ENCODE measurements at places on chromosomes 4 and X.

GRCh38 chr4:169399976-169400767, 129.4 kb upstream of the SH3RF1 start:
- DNase-seq: no peak

GRCh38 chr4:147017081-147017480, 71.4 kb upstream of the TTC29 start:
- no peak for DNase-seq

DNA sequence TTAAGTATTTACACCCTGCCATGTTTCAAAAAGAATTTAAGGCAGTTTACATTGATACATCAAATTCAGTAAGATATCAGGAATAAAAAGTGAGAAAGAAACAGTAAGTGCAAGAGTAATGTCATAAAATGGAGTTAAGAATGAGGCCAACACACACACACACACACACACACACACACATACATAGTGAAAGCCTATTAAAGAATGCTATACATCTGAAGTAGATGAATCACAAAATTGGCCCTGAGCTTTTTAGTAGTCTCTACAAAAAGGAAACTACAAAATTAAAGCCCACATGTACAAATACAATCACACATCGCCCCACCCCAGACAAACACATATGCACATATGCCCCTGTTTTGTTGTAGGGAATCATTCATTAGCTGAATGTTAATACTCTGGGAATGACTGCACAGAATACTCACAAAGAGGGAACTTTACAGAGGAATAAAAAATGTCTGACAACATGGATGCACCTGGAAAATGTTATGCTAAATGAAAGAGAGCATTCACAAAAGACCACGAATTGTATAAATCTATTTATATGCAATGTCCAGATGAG, 428.8 kb downstream of the IL15 start:
- DNase-seq: no peak

DNA sequence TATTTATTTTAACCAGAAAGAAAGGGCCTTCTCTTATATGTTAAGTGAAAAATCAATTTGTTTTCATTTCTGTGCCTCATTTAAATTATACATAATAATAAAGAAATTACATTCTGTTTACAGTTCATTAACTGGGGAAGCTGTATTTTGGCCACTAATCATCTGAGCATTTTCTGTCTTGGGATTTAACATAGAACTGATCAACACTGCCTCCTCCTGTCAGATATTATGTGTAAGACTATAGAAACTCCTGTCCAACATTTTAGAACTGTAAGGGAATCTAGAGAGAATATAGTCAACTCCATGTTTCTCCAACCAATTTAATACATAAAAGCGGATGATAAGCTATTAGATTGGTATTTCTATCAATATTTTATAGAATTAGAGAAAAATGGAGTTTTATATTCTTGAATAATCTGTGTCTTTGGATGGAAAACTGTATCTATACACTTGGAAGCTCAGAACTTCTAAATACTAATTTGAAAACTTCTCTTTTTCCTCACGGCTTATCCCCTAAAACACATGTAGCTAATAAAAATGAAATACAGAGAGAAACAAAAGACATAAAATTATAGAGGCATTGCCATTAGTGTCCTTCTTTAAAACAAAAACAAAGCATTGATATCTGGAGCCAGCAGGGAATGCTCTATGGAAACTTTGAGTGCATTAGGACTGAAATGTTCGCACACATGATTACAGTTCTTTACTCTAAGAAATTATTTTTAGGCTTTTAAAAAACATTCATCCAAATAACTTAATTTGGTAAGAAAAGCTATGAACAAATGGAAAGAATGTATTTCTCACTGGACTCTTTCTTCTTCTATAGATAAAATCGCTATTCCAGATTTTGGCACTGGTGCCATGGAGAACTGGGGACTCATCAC, 33.1 kb downstream of the ENPEP start:
- peak; percentile 62 for DNase-seq

GRCh38 chr4:31094474-31094873, 374.3 kb downstream of the PCDH7 start:
- DNase-seq: no peak

GRCh38 chr4:172897046-172897445, 271.6 kb upstream of the GALNT7 start:
- no peak for DNase-seq

- DNase-seq: peak; percentile 91
Observed at GRCh38 chr4:139815778-139816601, 150.4 kb downstream of the MGST2 start.

DNA sequence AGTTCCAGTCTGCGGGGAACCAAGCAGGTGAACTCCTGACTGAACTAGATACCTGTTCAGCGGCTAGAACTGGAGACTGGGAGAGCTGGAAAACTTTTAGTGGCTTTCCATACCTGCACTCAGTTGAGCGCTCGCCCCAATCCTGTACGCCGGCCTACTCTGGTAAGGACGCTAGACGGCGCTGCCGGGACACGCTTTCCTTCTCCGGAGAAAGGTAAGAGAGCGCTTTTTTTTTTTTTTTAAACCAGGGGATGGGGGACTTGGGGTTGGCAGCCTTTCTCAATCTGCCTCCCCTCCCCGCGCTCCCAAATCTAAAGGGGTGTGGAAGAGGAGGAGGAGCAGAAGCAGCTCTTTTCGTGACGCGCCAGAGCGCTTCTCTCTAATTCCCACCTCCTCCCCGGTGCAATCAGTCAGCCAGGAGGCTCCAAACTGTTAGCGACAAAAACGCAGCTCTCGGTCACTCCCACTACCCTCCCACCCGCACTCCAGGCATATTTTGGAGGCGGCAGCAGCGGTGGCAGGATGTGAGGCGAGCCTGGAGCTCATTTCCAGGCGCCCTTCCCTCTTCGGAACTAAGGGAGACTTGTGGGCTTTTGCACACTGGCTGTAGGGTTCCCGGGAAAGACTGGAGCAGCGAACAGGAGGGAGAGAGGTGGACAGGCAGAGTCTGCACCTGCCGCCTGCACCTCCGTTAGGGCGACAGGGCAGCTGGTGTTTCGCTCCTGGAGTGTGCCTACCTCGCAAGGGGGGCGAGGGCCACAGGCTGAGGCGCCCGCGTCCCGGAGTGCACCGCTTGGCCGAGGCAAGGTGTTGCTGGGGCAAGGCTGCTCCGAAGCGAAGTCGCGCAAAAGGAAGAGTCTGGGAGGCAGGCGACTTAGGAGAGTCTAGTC, at the start of gene IL1RAPL2:
Gene IL1RAPL2 (plus strand): TSS at position 409 of the 890 bp plus-strand sequence.
- peak; percentile 71 for DNase-seq

- no peak for DNase-seq
Observed at GRCh38 chrX:45667666-45668065, 467.0 kb upstream of the DIPK2B start.

- no peak for DNase-seq
Observed at GRCh38 chr4:94519019-94519418, 67.3 kb downstream of the PDLIM5 start.

- DNase-seq: no peak
Observed at GRCh38 chr4:184450045-184450444, 24.3 kb downstream of the IRF2 start.

GRCh38 chr4:171583790-171584189, 229.4 kb upstream of the GALNTL6 start:
- DNase-seq: no peak

DNA sequence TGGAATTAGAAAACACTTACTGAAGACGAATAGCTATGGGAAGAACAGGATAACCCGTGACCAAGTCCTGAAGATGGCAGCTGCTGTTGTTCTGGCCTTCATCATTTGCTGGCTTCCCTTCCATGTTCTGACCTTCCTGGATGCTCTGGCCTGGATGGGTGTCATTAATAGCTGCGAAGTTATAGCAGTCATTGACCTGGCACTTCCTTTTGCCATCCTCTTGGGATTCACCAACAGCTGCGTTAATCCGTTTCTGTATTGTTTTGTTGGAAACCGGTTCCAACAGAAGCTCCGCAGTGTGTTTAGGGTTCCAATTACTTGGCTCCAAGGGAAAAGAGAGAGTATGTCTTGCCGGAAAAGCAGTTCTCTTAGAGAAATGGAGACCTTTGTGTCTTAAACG, 2.4 kb downstream of the AGTR2 start:
- peak; percentile 4 for DNase-seq

DNA sequence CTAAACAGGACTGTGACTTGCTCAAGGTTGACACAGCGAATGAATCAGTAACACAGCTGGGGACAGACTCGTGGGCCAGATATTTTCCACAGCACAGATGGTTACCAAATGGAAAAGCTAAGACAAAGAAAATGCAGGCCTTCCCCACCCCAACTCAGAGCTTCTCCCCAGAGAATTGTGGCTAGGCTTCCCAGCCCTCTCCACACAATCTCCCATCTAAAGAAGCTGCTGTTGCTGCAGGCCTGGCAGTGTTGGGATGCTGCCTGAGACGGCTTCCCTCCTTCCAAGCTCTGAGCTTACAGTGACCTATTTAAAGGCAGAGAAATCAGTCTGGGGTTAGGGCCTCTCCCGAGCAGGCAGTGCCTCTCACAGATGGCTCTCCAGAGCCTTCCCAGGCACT, 46.5 kb upstream of the PGRMC1 start:
- DNase-seq: peak; percentile 44

- DNase-seq: no peak
Observed at GRCh38 chrX:129793604-129794191, 13.9 kb downstream of the SASH3 start.

- no peak for DNase-seq
Observed at GRCh38 chrX:39067866-39068265, 266.6 kb downstream of the MID1IP1 start.

- no peak for DNase-seq
Observed at GRCh38 chr4:82398263-82398662, 24.5 kb upstream of the HNRNPD start.

DNA sequence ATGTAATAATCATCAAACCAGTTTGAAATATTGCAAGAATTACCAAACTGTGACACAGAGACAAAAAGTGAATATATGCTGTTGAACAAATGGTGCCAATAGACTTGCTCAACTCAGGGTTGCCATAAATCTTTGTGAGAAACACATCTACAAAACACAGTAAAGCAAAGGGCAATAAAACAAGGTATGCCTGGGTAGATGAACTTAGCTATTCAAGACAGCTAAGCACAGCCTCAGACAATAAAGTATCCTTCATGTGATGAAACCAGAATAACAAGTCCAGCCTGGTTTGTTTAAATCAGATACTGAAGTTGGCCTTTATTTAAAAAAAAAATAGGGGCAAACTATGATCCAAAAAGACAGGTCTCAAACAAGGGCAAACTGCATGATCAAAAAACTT, 19.2 kb downstream of the LAMTOR3 start:
- no peak for DNase-seq

GRCh38 chr4:6180841-6181631, 19.3 kb downstream of the JAKMIP1 start:
- DNase-seq: no peak

DNA sequence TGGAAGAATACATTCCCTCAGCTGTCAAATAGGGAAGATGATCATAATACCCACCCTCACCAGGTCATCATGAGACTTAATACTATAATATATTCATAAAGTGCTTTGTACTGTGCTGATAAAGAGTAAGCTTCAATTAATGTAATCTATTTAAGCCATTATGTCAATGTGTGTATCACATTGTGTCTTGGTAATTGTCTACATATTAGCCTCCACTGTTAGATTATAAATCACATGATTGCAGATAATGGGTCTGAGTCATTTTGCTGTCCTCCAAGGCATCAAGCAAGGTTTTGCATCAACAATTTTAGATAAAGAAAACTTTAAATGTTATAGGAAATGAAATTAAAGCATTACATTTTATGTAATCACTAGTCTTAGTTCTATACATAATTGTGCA, 45.2 kb upstream of the CEP135 start:
- no peak for DNase-seq

GRCh38 chr4:71027611-71028010, 34.2 kb downstream of the DCK start:
- DNase-seq: no peak

GRCh38 chrX:136055651-136056221, 70.5 kb downstream of the SLC9A6 start:
- peak; percentile 26 for DNase-seq

- no peak for DNase-seq
Observed at GRCh38 chr4:25624616-25625015, 31.0 kb upstream of the SLC34A2 start.

- no peak for DNase-seq
Observed at GRCh38 chr4:11149612-11150259, 279.0 kb downstream of the HS3ST1 start.

DNA sequence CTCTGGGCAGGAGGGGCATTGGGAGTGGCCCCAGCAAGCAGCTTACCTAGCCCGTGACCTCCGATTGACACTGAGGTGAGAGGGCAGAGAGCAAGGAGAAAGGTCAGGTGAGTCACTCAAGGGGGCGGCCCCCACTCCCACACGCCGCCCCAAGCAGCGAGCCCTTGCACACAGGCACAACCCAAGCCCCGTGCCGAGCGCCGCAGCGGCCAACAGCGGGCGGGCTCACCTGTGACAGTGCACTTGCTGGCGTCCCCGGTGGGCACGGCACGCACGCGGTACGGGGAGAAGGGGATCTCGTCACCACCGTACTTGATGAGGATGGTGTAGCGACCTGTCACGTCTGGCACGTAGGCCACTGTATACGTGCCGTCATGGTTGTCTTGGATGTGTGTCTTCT, 17.2 kb downstream of the FLNA start:
- DNase-seq: no peak

DNA sequence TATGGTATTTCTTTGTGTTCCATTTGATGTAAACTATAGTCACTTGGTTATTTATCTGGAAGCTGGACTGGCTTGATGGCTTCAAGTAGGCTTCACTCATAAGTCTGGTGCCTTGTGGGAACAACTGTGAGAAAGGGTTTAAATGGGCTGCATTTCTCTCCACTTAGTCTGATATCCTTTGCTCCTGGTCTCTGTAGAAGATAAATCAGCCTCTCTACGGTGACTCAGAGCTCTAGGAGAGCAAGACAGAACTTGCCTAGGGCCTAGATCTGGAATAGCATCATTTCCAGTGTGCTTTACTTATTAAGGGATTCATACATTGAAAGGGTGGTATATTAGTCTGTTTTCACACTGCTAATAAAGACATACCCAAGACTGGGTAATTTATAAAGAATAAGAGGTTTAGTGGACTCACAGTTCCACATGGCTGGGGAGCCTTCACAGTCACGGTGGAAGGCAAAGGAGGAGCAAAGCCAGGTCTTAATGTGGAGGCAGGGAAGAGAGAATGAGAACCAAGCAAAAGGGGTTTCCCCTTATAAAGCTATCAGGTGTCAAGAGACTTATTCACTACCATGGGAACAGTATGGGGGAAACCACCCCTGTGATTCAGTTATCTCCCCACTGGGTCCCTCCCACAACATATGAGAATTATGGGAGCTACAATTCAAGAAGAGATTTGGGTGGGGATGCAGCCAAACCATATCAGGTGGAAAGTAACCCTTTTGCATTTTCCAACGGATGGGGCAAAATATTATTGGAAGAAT, 1746.4 kb upstream of the PCDH7 start:
- DNase-seq: no peak
